ENCODE measurements at places on chromosomes 4 and X. TPM values are rescaled to one million over a fixed set of nuclear protein-coding genes. Genes with fewer than 3 reads are reported as not detected.
A peak's percentile ranks its signal among the peaks of the same experiment; 100 is the strongest.

GRCh38 chrX:13473442-13474163 lies 95.8 kb upstream of the EGFL6 start:
- DNase-seq = no peak
- no peaks in the 10 kb centered on the region for H3K27me3 ChIP-seq
- no peak overlapping the region for H3K27ac ChIP-seq
- no peaks in the 10 kb centered on the region for H3K36me3 ChIP-seq
- peaks cover 8% of the 10 kb centered on the region for H3K4me1 ChIP-seq

Gene DCAF12L2
- total RNA-seq = 0.44 TPM

- peaks cover 36% of the 10 kb centered on the region for H3K4me1 ChIP-seq
- H3K36me3 ChIP-seq = no peaks in the 10 kb centered on the region
- no peaks in the 10 kb centered on the region for H3K27me3 ChIP-seq
These were observed 9.3 kb downstream of the PJA1 start for GRCh38 chrX:69155786-69156520.

Gene LEF1
- 0.58 TPM for total RNA-seq

Gene FATE1
- total RNA-seq = not detected

Gene CETN2
- total RNA-seq = 40.9 TPM

- DNase-seq = no peak
- H3K27me3 ChIP-seq = no peaks in the 10 kb centered on the region
- no peaks in the 10 kb centered on the region for H3K36me3 ChIP-seq
- no peak overlapping the region for H3K4me3 ChIP-seq
- H3K27ac ChIP-seq = no peak overlapping the region
- H3K4me1 ChIP-seq = no peaks in the 10 kb centered on the region
These were observed 39.3 kb downstream of the ATP2B3 start for GRCh38 chrX:153556767-153557166.

DNA sequence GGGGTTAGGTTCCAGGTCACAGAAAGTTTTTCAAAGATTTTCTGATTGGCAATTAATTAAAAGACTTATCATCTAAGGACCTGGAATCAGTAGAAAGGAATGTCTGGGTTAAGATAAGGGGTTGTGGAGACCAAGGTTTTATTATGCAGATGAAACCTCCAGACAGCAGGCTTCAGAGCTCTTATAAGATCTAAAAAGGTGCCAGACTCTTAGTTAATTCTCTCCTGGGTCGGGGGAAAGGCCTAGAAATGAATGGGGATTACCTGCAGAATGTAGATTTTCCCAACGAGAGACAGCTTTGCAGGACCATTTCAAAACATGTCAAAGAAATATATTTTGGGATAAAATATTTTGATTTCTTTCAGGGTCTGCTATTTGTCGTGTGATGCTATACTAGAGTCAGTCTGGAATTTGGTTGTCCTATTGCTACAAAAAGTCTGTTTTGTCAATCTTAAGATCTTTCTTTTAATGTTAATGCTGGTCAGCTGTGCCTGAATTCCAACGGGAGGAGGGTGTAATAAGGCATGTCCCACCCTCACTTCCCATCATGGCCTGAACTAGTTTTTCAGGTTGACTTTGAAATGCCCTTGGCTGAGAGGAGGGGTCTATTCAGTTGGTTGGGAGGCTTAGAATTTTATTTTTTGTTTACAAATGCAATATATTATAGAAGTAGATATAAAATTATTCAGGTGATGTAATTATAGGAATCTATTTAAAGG lies 15.8 kb downstream of the EGF start:
- DNase-seq = no peak
- no peaks in the 10 kb centered on the region for H3K4me1 ChIP-seq
- no peaks in the 10 kb centered on the region for H3K36me3 ChIP-seq
- no peaks in the 10 kb centered on the region for H3K27me3 ChIP-seq
- H3K27ac ChIP-seq = no peak overlapping the region
- no peak overlapping the region for H3K4me3 ChIP-seq

DNA sequence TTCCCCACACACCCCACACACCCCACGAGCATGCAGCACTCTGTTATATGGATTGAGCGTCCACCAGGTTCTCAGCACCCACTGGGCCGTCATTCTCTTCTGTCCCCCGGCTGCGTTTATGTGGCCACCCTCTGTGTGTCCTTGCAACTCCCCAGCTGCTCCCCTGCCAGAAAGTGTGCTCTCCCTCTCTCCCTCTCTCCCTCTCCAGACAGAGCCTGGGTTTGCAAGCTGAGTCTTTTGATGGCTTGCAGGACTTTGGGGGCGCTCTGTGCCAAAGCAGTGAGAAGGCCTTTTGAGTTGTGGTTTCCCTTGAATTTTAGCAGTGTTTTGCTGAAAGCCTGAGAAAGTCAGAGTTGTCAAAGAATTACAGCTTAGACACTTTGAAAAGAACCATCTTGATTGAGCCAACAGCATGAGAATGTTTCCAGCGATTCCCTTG lies 173.5 kb downstream of the DCLK2 start:
- DNase-seq = no peak
- no peak overlapping the region for H3K27ac ChIP-seq
- no peak overlapping the region for H3K4me3 ChIP-seq
- no peaks in the 10 kb centered on the region for H3K36me3 ChIP-seq
- H3K4me1 ChIP-seq = no peaks in the 10 kb centered on the region

DNA sequence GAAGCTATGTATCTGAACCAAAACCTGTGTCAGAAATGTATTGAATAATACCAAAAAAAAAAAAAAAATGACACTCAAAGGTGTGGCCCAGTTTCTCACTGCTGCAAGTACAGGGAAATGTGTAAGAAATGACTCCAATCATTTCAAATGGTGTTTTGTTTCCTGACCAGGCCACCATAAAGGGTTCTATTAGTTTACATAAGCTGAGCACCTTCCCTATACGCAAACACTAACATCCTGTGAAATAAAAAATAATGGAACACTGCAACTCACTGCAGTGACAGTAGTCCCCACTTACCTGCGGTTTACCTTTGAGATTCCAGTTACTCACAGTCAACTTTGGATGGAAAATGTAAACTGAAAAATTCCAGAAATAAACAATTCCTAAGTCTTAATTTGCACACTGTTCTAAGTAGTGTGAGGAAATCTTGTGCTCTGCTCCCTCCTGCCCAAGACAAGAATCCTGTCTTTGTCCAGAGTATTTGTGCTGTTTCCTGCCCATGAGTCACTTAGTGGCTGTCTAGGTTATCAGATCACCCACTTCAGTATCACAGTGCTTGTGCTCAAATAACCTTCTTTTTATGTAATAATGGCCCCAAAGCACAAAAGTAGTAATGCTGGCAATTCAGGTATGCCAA lies 265.3 kb downstream of the RCHY1 start:
- peak overlapping the region; percentile 50 for H3K4me3 ChIP-seq
- no peaks in the 10 kb centered on the region for H3K27me3 ChIP-seq
- peak overlapping the region; percentile 92 for H3K27ac ChIP-seq
- H3K4me1 ChIP-seq = peaks cover 22% of the 10 kb centered on the region
- no peaks in the 10 kb centered on the region for H3K36me3 ChIP-seq

Gene IL1RAPL1
- total RNA-seq = 0.12 TPM

GRCh38 chr4:124179506-124180186 lies 532.9 kb downstream of the ANKRD50 start:
- H3K4me3 ChIP-seq = no peak overlapping the region
- H3K27ac ChIP-seq = no peak overlapping the region
- H3K27me3 ChIP-seq = no peaks in the 10 kb centered on the region
- no peak for DNase-seq

Gene SLC26A1
- total RNA-seq = 0.52 TPM

- DNase-seq = no peak
- no peaks in the 10 kb centered on the region for H3K27me3 ChIP-seq
- peaks cover 12% of the 10 kb centered on the region for H3K4me1 ChIP-seq
- no peaks in the 10 kb centered on the region for H3K36me3 ChIP-seq
- no peak overlapping the region for H3K4me3 ChIP-seq
These were observed 50.5 kb upstream of the FAM9C start for GRCh38 chrX:13094828-13095341.

Gene HPGD
- 33.5 TPM for total RNA-seq

GRCh38 chr4:152211936-152212653 lies 323.8 kb downstream of the FBXW7 start:
- no peak overlapping the region for H3K27ac ChIP-seq
- no peaks in the 10 kb centered on the region for H3K4me1 ChIP-seq
- no peaks in the 10 kb centered on the region for H3K36me3 ChIP-seq

Gene GRPEL1
- 74.5 TPM for total RNA-seq

GRCh38 chrX:848386-848785 lies 217.8 kb downstream of the SHOX start:
- peaks cover 6% of the 10 kb centered on the region for H3K27me3 ChIP-seq
- no peak overlapping the region for H3K27ac ChIP-seq
- no peaks in the 10 kb centered on the region for H3K36me3 ChIP-seq
- no peak for DNase-seq
- no peaks in the 10 kb centered on the region for H3K4me1 ChIP-seq

- no peaks in the 10 kb centered on the region for H3K27me3 ChIP-seq
- H3K4me1 ChIP-seq = no peaks in the 10 kb centered on the region
- no peak overlapping the region for H3K4me3 ChIP-seq
- no peaks in the 10 kb centered on the region for H3K36me3 ChIP-seq
These were observed 7.3 kb downstream of the LRPAP1 start for GRCh38 chr4:3524920-3525319.

Gene SATL1
- not detected for total RNA-seq

Gene POLN
- 0.26 TPM for total RNA-seq

GRCh38 chrX:37677765-37678164 lies 7.8 kb upstream of the XK start:
- no peak overlapping the region for H3K27ac ChIP-seq
- no peak overlapping the region for H3K4me3 ChIP-seq
- H3K27me3 ChIP-seq = no peaks in the 10 kb centered on the region
- no peaks in the 10 kb centered on the region for H3K36me3 ChIP-seq

Gene BMP3
- 1.8 TPM for total RNA-seq

Gene FGG
- not detected for total RNA-seq

DNA sequence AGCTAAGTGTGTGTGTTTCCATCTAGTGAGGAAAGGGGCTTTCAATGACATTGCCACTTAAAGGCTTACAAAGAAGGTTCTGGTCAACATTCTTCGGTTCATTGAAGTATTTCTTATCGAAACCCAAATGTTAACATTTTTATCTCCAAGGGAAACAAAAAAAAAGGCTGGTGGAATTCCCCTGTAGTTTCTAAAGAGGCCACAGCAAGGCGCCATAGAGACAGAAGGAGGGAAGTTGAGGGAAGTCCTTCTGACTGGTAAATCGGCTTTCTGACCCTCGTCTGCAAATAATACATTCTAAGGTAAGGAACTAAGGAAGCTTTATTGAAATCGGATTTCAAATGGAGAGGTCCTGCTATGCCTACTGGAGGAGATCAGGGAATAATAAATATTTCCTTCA lies 1.7 kb upstream of the ZFP42 start:
- H3K4me1 ChIP-seq = no peaks in the 10 kb centered on the region
- DNase-seq = peak; percentile 49
- no peaks in the 10 kb centered on the region for H3K36me3 ChIP-seq
- no peaks in the 10 kb centered on the region for H3K27me3 ChIP-seq

DNA sequence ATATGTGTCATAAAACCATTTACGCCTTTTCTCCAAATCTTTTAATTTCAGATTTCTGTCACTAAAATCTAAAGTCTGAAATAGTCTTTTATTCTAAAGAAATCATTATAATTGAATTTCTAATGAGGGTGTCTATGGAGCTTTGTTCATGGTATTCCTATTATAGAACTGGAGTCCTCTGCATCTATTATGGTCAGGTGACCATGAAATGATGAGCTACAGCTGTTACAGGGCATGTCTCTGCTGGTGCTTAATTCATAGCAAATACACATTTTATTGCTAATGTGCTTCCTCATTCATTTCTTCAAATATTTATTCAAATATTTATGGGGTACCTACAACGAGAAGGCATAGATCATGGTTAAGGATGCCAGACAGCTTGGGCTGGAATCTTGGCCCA lies 126.1 kb downstream of the NAA11 start:
- no peak overlapping the region for H3K4me3 ChIP-seq
- no peaks in the 10 kb centered on the region for H3K27me3 ChIP-seq
- no peak overlapping the region for H3K27ac ChIP-seq
- H3K4me1 ChIP-seq = no peaks in the 10 kb centered on the region

DNA sequence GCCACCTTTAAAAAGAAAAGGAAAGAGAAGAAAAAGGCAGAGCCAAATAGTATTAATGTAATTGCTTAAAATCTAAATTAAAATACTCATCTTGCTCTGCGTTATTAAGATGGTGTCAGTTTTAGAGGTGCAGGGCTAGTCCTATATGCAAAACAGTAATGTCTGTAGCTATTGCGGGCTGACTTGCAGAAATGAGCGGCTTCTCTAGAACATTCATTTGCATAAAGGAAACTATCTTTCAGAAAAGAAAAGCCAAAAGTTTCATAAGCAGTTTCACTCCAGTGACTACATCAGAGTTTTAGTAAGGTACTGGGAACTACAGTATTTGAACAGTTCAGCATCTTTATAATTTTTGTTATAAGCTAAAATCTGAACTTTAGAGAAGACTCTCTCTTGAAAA lies 6.0 kb downstream of the SMAD1 start:
- H3K4me3 ChIP-seq = no peak overlapping the region
- H3K27me3 ChIP-seq = no peaks in the 10 kb centered on the region
- H3K36me3 ChIP-seq = no peaks in the 10 kb centered on the region
- H3K27ac ChIP-seq = no peak overlapping the region
- H3K4me1 ChIP-seq = peaks cover 13% of the 10 kb centered on the region
- DNase-seq = no peak

DNA sequence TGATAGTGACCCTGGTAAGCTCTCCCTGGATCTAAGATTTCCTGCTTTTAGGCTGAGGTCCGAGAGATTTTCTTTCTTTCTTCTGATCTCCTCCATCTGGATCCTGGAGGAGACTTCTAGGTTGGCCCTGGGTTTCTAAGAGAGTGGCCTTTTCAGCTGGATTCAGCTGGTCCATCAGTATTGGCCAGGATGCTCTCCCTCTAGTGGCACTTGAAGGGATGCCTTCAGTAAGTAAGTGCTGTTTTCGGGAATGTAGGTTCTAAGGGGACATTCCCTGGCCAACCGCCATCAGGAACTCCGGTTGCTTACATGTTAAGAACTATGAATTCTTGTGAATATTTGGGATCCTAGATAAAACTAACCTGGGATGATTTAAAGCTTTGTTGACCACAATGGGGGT lies 56.9 kb downstream of the SERTM2 start:
- H3K36me3 ChIP-seq = no peaks in the 10 kb centered on the region
- no peaks in the 10 kb centered on the region for H3K27me3 ChIP-seq
- H3K27ac ChIP-seq = no peak overlapping the region
- no peak overlapping the region for H3K4me3 ChIP-seq
- H3K4me1 ChIP-seq = no peaks in the 10 kb centered on the region
- DNase-seq = peak; percentile 2

GRCh38 chrX:107597264-107597663 lies 31.0 kb upstream of the PRPS1 start:
- H3K27ac ChIP-seq = peak overlapping the region; percentile 62
- no peaks in the 10 kb centered on the region for H3K27me3 ChIP-seq
- no peak for DNase-seq
- H3K4me1 ChIP-seq = peaks cover 20% of the 10 kb centered on the region
- H3K36me3 ChIP-seq = no peaks in the 10 kb centered on the region
- H3K4me3 ChIP-seq = no peak overlapping the region

DNA sequence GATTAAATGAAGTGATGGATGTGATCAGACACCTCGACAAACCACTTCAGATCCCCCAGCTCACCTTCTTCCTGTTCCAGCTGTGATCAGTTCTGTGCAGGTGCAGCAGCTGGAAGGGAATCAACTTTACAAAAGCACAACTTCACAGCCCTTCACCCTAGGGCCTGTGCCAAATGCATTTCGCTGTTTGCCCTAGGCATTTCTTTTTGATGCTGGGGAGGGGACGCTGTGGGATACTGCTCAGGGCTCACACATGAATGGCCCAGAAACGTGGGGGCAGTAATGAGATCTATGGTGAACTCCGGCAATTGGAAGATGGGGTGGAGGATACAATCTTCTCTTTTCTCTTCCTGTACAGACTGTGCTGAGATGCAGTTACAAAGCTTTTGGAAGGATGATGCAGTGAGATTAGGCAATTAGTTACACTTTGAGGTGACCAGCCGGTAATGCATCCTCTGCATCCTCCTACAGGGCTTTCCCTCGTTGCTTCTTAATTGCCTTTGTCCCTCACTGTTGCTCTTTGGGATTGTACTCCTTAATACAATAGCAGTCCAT lies 215.1 kb upstream of the PITX2 start:
- H3K4me1 ChIP-seq = no peaks in the 10 kb centered on the region
- H3K27me3 ChIP-seq = peaks cover 37% of the 10 kb centered on the region
- DNase-seq = no peak
- H3K36me3 ChIP-seq = no peaks in the 10 kb centered on the region

Measured in PC-3 (cell line).